ENCODE measurements at places on chromosomes 4 and X.

DNA sequence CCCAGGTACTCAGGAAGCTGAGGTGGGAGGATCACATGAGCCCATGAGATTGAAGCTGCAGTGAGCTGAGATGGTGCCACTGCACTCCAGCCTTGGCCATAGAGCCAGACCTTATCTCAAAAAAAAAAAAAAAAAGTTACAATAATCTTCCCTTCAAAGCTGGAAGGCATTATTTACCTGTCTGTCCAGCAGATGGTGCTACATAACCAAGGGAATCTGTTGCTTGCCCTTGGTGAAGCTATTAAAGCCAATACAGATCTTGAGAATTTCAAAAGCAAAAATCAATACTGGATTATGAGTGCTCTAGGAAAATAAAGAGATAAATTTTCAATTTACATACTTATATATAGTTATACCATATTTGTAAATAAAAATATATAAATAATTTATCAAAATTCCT, 25.9 kb downstream of the PKD2 start:
- DNase-seq: peak; percentile 63

DNA sequence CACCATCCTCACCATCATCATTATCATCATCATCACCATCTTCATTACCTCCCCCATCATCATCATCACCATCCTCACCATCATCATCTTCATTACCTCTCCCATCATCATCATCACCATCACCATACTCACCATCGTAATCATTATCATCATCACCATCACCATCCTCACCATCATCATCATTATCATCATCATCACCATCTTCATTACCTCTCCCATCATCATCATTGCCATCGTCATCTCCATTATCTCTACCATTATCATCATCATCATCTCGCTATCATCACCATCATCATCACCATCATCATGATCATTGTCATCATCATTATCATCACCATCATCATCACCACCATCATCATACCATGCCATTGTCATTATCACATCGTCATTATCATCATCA, 362.9 kb downstream of the DHRSX start:
- no peak for DNase-seq

GRCh38 chr4:107640878-107641277, 79.2 kb downstream of the PAPSS1 start:
- DNase-seq: no peak

DNA sequence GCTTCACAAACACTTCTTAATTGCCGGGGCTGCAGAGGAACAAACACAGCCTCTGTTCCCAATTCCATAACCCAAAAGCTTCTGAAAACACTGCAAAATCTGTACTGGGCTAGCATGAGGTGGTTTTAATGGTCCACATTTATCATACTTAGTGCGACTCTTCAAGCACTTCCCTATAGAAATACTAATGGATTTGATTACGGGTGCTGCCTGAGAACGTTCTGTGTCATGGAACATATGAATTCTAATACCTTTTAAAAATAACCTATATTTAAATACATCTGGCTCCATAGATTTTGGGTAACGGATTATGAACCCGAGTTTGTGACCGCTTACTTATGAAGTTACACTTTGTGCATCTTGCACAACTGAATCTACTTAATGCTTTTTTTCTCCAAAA, 35.4 kb upstream of the STS start:
- DNase-seq: no peak

GRCh38 chrX:2618516-2618915, 72.6 kb upstream of the CD99 start:
- no peak for DNase-seq

DNA sequence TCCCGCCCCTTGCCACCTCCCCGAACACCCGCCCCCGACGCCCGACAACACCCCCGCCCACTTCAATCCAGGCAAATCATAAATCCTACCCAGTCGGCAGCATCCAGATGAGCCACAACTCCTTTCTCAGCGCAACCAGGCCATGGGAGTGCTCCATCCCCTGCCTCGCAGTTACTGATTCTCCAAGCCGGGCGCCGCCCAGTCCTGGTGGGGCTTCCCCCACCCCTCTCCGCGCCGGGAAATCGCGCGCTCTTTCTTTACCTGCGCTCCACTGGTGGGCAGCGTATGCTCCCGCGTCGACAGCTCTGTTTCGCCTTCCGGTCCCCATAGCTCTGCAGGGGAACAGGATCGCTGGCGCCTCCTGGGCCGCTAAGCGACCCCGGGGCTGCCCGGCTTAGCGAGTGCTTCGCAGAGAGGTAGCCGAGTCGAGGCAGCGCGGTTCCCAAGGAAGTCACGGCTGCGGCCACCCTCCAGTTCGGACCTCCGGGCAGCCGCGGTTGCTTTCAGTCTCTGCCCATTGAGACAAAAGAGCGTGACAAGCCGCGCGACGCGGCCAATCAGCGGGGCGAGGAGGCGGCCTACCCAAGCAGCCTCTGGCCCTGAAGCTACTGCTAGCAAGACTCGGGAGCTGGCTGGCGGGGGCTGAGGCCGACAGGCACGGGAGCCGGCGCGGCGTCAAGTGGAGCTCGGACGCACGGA, 43.7 kb upstream of the TMSB15B start:
- DNase-seq: peak; percentile 71

- no peak for DNase-seq
These were observed 40.2 kb upstream of the HPRT1 start for GRCh38 chrX:134419784-134420183.

- DNase-seq: peak; percentile 72
These were observed 24.0 kb upstream of the MTHFD2L start for GRCh38 chr4:74133786-74134499.

GRCh38 chr4:121185960-121186359, 21.8 kb upstream of the TNIP3 start:
- no peak for DNase-seq

DNA sequence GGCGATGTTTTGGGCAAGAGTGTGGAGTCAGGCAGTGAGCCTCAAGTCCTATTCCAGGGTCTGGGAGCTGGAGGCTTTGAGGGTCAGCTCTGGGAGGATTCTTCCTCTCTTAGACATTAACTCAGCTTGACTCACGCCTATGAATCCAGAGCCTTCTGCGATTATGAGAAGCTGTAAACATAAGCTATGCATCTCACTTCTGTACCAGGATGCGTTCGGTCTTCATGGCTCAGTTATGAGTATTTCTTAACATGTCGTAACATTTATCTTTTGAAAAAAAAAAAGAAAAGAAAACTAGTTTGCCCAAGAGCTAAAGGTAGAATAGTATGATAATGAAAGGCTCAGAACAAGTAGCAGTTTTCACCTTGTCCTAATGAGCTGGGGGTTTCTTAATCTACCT, 4.6 kb downstream of the SHROOM2 start:
- no peak for DNase-seq

- DNase-seq: no peak
These were observed 178.6 kb downstream of the ADAMTS3 start for GRCh38 chr4:72390409-72390808.

- peak; percentile 73 for DNase-seq
These were observed 2.9 kb downstream of the MAML3 start for GRCh38 chr4:140150886-140151698.

- DNase-seq: peak; percentile 14
These were observed 42.5 kb upstream of the LEF1 start for GRCh38 chr4:108210989-108211835.

- DNase-seq: no peak
These were observed 13.5 kb downstream of the AMER1 start for GRCh38 chrX:64192040-64192439.

GRCh38 chr4:155706147-155706546, 39.5 kb downstream of the GUCY1A1 start:
- no peak for DNase-seq

- DNase-seq: no peak
These were observed 145.4 kb downstream of the STIM2 start for GRCh38 chr4:27005905-27006590.

- DNase-seq: no peak
These were observed 102.1 kb downstream of the CPZ start for GRCh38 chr4:8694651-8695151.

DNA sequence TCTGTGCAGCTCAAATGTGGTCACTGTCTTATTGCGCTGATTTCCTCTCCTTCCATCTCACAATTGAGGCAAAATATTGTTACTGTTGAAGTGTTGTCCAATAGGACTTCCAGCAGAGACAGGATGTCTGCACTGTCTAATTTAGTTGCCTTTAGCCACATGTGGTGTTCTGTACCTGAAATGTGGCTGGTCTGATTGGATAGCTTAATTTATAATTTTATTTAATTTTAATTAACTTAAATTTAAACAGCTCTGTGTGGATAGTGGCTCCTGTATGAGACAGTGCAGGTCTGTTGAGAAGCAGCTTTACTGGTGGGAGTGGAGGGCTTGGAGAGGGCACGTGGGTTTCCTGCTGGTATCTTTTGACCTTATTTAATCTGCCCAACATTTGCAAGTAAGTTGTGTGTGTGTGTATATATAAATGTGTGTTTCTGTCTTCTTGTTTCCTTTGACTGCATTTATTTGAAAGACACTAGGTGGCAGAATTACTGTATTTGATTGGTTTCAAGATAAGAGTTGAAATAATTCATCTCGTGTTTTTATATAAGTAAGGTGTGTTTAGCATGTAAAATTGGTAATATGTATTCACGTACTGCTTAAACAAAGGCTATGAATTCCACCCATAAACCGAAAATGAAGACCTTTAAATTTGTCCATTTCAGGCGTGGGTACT, 55.3 kb upstream of the MSANTD1 start:
- peak; percentile 31 for DNase-seq

GRCh38 chrX:97372001-97372766, 488.5 kb downstream of the RPA4 start:
- DNase-seq: no peak

GRCh38 chrX:40411340-40412111, 169.2 kb upstream of the ATP6AP2 start:
- DNase-seq: peak; percentile 45

DNA sequence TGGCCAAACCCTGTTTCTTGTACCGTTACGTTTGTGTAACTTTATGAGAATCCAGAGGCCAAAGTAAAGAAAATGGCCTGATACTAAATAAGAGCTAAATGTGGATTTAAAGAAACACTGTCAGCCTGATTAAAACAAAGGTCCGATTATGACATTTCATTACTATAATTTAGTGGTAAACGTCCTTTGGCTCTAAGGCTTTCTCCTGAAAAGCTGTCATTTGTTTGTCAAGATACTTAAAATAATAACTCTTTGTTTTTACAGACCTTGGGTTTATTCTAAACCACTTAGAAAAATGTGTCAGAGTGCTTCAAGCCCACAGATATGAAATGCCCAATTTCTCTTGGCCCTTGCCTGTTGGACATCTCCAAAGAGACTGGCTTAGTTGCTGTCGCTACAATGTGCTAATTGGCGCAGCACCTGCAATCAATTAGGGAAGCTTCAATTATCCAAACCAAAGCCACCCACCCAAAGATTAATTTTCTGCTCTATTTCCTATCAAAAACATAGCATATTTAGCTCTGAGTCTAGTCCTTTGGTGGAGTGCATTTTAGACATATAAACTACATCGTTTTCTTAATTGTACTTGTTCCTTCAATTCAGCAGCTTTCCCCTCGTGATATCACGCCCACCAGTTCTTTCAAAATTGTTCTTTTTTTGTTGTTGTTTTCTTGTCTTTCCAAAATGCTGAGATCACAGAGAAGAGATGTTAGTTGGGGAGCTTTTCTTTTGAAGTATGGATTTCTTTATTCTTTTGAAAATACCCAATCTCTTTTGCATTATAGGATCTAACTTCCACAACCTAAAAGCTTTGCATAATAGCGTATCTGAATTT, 13.6 kb downstream of the SMIM20 start:
- no peak for DNase-seq

- peak; percentile 25 for DNase-seq
These were observed 74.5 kb downstream of the RFC1 start for GRCh38 chr4:39291686-39292085.

DNA sequence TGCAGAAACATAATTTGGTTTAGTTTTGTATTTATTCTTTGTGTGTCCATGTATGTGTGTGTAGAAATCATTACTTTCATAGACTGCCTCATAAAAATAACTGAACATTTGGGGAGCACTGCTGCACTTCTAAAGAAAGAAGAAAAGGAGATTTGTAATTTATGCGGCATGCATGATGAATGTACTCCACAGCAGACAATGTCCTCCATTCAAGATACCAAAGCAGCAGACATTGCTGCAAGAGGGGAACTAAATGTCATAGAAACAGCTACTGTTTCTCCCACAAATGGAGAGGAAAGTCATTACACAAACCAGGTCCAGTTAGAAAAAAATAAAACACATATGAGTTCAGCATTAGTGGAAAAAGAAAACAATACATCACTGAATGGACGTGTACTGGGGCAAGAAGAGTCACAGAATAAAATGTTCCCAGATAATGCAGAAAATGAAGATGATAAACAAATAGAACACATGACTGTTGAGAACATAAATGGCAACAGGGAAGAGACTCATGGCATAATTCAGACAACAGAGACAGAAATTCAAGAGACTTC, 2.6 kb downstream of the DTHD1 start:
- DNase-seq: no peak

DNA sequence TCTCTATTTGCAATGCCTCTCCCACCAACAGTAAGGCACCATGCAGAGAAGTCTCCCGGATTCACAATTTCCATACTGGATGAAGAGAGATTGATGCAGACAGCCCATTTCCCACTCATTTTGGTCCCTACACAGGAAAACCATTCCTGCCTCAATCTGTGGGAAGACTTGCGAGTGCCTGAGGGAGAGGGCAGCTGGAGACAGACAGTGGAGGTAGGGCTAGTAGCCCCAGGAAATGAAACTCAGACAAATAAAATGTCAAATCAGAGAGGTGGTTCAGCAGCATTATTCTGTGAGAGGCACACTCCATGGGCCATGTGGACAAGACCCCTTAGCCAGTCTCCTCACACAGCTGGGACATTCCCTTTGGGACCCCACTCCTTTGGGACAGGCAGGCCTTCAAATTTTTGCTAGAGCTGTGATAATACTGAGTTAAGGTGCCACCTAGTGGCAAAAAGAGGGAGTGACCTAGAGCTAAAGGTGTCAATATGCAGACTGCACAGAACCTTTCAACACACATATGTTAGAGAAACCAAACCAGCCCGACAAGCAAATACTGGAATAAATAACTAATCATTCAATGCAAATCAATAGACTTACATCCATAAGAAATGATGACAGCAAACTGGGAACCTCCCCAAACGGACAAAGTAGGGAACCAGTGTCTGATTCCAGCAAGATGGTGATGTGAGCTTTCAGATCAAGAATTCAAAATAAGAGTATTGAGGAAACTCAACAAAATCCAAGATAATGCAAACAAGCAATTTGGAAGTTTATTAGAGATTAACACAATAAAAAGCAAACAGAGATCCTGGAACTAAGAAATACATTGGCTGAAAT, 1865.3 kb upstream of the AGA start:
- peak; percentile 51 for DNase-seq

DNA sequence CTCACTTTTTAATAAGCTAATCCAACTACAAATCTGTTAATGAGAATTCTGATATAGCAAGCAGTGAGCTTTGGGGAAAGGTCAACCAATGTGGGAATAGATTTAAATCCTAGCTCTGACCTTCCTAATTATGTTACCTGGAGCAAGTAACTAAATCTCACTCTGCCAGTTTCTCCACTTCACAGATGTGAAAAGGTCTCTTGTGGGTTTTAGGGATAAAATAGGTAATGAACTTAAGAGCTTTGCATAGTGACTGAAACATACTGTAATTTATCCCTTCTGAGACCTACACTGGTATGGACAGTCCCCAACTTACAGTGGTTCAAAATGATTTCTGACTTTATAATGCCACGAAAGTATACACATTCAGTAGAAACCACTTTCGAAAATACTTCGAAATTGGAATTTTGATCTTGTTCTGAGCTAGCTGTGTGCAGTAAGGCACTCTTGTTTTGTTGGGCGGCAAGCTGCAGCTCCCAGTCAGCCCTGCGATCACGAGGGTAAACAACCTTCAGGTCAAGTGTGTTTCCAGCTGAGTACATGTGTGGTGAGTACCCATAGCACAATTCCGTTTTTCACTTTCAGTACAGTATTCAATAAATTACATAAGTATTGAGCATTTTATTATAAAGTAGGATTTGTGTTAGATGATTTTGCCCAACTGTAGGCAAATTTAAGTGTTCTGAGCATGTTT, 93.7 kb downstream of the ADGRL3 start:
- no peak for DNase-seq

All from activated CD4-positive, alpha-beta T cell treated with anti-CD3 and anti-CD28 coated beads, Interleukin-10, Interleukin-2, amounts not matched to agents 100 ng/mL and 50 ng/mL, durations not matched to agents 16 hours and 8 hours (primary cell).